A549 treated with dexamethasone at 1 μM for 4 hours (cell line): ENCODE measurements at places on chromosomes 11 and 22. TPM values are rescaled to one million over a fixed set of nuclear protein-coding genes. Genes with fewer than 3 reads are reported as not detected.

KRTAP5-10 gene
- not detected in 5 replicates for total RNA-seq

NCF4 gene
- 0.11 to 0.13 TPM in 2 of 5 replicates, not detected in the others for total RNA-seq

ELF5 gene
- total RNA-seq = not detected in 5 replicates

ZNF280B gene
- total RNA-seq = 1.4 to 1.9 TPM (median 1.7 TPM) in 5 replicates

CCDC188 gene
- not detected in 5 replicates for total RNA-seq

TANGO2 gene
- 10.7 to 14.9 TPM (median 14.2 TPM) in 5 replicates for total RNA-seq

ASRGL1 gene
- 9.9 to 14.3 TPM (median 14.1 TPM) in 5 replicates for total RNA-seq

RASSF10 gene
- total RNA-seq = 0.54 to 1.0 TPM (median 0.75 TPM) in 5 replicates

CD82 gene
- 4.0 to 10.8 TPM (median 5.8 TPM) in 5 replicates for total RNA-seq

RFPL3 gene
- not detected in 5 replicates for total RNA-seq

BDNF gene
- total RNA-seq = 7.8 to 9.5 TPM (median 9.1 TPM) in 5 replicates

SLC22A12 gene
- not detected in 5 replicates for total RNA-seq

PRSS23 gene
- 350 to 444 TPM (median 402 TPM) in 5 replicates for total RNA-seq

PKNOX2 gene
- total RNA-seq = 0.05 TPM in 1 of 5 replicates, not detected in the others

NLRP14 gene
- total RNA-seq = not detected in 5 replicates

SCGB2A2 gene
- total RNA-seq = not detected in 5 replicates

OR51M1 gene
- total RNA-seq = not detected in 5 replicates

POU2AF2 gene
- total RNA-seq = not detected in 5 replicates

C11orf87 gene
- 0.02 TPM in 2 of 5 replicates, not detected in the others for total RNA-seq

MRPL16 gene
- total RNA-seq = 61.1 to 68.2 TPM (median 66.5 TPM) in 5 replicates

MS4A12 gene
- not detected in 5 replicates for total RNA-seq

MUC6 gene
- total RNA-seq = 0.01 to 0.02 TPM in 2 of 5 replicates, not detected in the others

FOLH1 gene
- not detected in 5 replicates for total RNA-seq
